ENCODE measurements at places on chromosomes 2 and 18. TPM values are rescaled to one million over a fixed set of nuclear protein-coding genes. Genes with fewer than 3 reads are reported as not detected.

Gene MALL
- total RNA-seq = 0.47 TPM

Gene DNAJC5G
- 0.16 TPM for total RNA-seq

Gene MRPL53
- 69.8 TPM for total RNA-seq

Gene PARD6G
- 2.3 TPM for total RNA-seq

Gene PAPOLG
- total RNA-seq = 21.5 TPM

Gene TMEM163
- total RNA-seq = 0.64 TPM

Gene AAK1
- total RNA-seq = 33.3 TPM

Gene VWA3B
- 0.17 TPM for total RNA-seq

Gene MARCO
- not detected for total RNA-seq

Gene MC4R
- total RNA-seq = 62.5 TPM

Gene SFXN5
- total RNA-seq = 31.7 TPM

Gene FSIP2
- 20.9 TPM for total RNA-seq

Gene TIGD1
- 20.3 TPM for total RNA-seq

Data from motor neuron (in vitro differentiated cells).